ENCODE measurements at places on chromosomes 12 and 14.

DNA sequence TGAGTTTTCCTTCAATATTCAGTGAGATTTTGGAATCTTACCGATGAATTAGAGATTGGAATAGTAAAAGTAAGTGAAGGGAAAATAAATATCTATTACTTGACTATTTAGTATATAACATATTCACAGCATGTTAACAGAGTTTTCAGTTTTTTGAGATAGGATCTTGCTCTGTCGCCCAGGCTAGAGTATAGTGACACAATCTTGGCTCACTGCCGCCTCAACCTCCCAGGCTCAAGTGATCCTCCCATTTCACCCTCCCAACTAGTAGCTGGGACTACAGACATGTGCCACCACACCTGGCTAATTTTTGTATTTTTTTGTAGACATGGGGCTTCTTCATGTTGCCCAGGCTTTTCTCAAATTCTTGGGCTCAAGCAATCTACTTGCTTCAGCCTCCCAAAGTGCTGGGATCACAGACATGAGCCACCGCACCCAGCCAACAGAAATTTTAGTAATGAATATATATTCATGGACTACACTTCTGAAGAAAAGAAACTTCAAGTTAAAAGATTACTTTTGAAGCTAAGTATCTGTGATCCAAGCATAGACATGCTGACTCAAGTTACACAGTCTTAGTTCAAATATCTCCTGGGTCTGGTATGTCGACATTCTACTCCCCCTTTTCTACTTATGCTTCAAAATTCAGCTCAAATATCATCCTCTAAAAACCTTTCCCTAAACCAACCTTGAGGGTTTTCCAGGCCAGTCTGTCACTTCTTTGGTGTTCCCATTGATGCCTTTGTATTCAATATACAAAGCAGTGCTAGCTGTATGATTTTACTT is 13.8 kb downstream of the UBE2N start:
- DNase-seq, result no peak
- H3K27ac ChIP-seq, result no peak overlapping the region
- H3K4me1 ChIP-seq, result peaks cover 89% of the 10 kb centered on the region

DNA sequence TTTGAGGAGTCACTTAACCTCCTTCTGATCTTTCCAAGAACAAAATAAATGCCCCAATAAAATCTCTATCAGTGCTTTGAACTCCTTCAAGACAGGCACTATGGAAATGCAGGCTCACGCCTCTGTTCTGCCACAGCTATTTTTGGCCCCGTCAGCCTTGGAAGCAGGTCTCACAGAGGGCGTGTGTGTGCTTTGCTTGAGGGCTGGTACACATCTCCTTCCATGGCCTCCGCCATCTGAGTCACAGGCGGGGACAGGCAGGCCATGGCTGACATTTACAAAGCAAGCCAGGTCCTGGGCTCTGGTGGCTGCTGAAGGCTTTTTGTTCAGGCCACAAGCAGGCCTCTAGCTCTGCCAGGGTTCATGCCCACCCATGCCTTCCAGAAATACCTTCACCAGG is 16.0 kb downstream of the PRIMA1 start:
- H3K36me3 ChIP-seq, result no peaks in the 10 kb centered on the region
- peak overlapping the region; percentile 36 for H3K27ac ChIP-seq
- H3K4me1 ChIP-seq, result peaks cover 7% of the 10 kb centered on the region
- H3K4me3 ChIP-seq, result no peak overlapping the region

- H3K4me3 ChIP-seq, result no peak overlapping the region
- H3K4me1 ChIP-seq, result no peaks in the 10 kb centered on the region
- H3K36me3 ChIP-seq, result no peaks in the 10 kb centered on the region
- no peak for DNase-seq
- no peaks in the 10 kb centered on the region for H3K27me3 ChIP-seq
Observed at GRCh38 chr14:26486922-26487321, 110.9 kb downstream of the NOVA1 start.

DNA sequence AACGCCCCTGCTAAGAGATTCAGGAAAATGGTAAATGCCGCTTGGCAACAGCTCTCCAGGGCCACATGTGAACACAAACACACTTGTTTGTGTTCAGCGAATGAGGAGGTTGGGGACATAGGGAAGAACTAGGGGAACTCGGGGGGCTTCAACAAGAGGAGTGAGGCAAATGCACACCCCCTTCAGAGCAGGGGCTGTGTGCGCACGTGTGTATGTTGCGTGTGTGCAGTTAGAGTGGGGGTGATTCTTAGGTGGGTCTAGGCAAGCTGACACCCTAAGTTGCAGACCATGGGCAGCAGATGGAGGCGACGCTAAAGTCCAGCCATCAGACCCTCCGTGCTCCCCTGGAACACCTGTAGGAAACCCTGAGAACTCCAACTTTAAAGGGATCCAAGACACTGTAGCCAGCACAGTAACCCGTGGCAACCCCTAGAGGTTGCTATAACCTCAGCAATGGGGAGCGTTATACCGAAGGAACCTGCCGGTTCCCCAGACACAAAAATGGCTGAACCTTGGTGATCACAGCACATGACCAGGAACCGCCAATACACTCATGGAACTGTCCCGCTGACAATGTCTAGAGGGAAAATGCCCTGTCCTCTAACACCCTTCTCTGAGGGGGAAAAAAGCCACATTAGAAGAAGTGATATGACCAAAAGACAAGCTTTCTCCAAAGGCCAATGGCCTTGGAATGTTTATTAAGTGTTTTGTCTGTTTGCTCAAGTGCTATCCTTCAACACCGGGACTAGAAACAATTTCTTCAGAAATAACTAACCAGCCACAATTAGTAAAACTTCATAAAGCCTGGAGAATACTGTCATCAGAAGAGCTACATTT is 86.5 kb upstream of the CEP83 start:
- no peaks in the 10 kb centered on the region for H3K4me1 ChIP-seq
- no peaks in the 10 kb centered on the region for H3K27me3 ChIP-seq
- no peak overlapping the region for H3K27ac ChIP-seq
- H3K4me3 ChIP-seq, result no peak overlapping the region
- no peak for DNase-seq

- H3K27me3 ChIP-seq, result no peaks in the 10 kb centered on the region
- H3K4me1 ChIP-seq, result peaks cover 3% of the 10 kb centered on the region
- H3K4me3 ChIP-seq, result no peak overlapping the region
Observed at GRCh38 chr12:94638521-94638920, 11.8 kb downstream of the TMCC3 start.

DNA sequence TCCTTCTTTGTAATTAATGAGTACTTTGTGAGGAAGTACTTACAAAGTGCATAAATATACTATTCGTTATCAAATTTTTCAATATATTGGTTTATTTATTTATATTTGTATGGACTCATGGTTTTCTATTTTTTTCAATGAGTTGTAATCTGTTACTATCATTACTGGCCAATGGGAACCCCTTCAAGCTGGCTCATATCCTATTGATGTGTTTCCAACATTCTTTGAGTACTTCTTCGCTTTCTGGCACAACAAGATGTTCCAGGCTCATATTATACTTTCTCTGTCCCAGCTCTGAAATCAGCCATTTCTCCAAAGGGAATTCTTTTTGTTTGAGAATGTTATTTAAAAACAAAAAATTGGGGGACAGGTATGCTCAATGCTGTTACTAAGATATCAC is 17.5 kb downstream of the YBX3 start:
- H3K27me3 ChIP-seq, result no peaks in the 10 kb centered on the region
- DNase-seq, result no peak
- H3K4me1 ChIP-seq, result no peaks in the 10 kb centered on the region
- H3K36me3 ChIP-seq, result peaks cover 27% of the 10 kb centered on the region
- H3K27ac ChIP-seq, result peak overlapping the region; percentile 18
- no peak overlapping the region for H3K4me3 ChIP-seq

DNA sequence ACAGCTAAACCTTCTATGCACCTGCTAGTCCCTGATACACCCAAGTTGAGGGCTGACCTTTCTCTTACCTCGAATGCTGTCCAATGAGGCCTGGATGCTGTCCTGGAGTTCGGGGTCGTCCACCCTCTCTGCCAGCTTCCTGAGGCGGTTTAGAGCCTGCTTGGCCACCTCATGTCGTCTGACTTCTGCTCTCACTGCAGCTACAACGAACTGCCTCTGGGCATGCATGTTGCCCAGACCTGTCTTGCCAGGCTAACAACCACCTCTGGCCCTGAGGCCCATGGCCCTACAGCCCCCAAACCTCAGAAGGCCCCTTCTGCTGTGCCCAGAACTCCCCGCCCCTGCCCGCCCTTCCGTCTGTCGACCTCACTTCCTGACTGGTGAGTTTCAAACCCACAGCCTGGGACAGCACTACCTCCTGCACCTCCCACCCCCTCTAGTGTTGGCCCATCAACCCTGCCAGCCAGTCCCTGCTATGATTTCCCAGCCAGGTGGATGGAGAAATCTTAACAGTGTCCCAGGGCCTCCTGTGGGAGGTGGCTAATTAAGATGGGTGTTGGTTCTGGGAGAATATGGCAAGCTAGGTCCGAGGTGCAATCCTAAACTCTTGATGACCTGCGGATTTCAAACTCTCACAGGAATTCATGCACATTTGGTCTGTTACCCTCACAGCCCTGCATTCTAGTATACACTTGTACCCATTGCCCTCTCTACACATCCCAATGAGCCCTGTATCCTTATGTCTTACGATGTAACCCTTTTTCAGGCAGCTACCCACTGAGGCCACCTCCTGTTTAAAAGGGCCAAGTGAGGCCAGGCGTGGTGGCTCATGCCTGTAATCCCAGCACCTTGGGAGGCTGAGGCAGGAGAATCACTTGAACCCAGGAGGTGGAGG is 2.7 kb upstream of the TSPAN31 start:
- peaks cover 3% of the 10 kb centered on the region for H3K36me3 ChIP-seq
- H3K4me1 ChIP-seq, result peaks cover 22% of the 10 kb centered on the region
- peak overlapping the region; percentile 23 for H3K4me3 ChIP-seq
- H3K27ac ChIP-seq, result no peak overlapping the region
- H3K27me3 ChIP-seq, result peaks cover 17% of the 10 kb centered on the region
- no peak for DNase-seq

GRCh38 chr12:50928392-50928791 is 24.0 kb upstream of the HIGD1C start:
- peak overlapping the region; percentile 2 for H3K4me3 ChIP-seq
- no peaks in the 10 kb centered on the region for H3K27me3 ChIP-seq
- DNase-seq, result no peak
- peaks cover 27% of the 10 kb centered on the region for H3K4me1 ChIP-seq
- H3K36me3 ChIP-seq, result no peaks in the 10 kb centered on the region

- H3K36me3 ChIP-seq, result no peaks in the 10 kb centered on the region
- H3K4me3 ChIP-seq, result no peak overlapping the region
- DNase-seq, result no peak
- H3K27ac ChIP-seq, result no peak overlapping the region
- H3K27me3 ChIP-seq, result no peaks in the 10 kb centered on the region
Observed at GRCh38 chr12:83196694-83197350, 510.1 kb downstream of the TMTC2 start.

DNA sequence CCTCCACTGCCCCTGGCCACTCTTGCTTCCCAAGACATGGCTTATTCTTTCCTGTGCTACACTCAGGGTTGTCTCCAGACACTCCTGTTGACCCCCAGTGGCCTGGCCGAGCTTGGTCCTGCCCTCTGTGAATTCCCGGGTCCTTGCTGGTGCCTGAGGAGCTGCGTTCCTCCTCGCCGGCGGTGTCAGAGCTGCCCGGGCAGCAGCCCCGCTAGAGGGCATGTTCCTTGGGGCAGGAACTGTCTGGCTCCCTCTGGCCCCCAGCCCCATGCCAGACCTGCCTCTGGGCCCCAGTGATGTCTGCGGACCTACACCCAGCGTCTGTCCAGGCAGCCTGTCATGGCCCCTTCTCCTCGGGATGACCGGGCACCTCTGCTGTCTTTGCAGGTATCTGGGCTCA is 68.4 kb downstream of the AACS start:
- H3K27me3 ChIP-seq, result no peaks in the 10 kb centered on the region
- H3K4me1 ChIP-seq, result no peaks in the 10 kb centered on the region
- H3K4me3 ChIP-seq, result no peak overlapping the region
- H3K27ac ChIP-seq, result no peak overlapping the region

DNA sequence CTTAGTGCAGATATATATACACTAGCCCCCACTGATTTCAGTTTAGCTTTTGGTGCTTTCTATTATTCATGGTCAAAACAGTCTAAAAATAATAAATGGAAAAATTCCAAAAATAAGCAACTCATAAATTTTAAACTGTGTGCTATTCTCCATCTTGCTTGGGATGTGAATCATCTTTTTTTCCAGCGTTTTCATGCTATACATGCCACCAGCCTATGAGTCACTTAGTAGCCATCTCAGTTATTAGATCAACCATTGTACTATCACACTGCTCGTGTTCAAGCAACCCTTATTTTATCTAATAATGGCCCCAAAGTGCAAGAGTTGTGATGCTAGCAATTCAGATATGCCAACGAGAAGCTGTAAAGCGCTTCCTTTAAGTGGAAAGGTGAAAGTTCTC is 73.9 kb upstream of the KRR1 start:
- H3K4me3 ChIP-seq, result no peak overlapping the region
- H3K27ac ChIP-seq, result no peak overlapping the region
- no peaks in the 10 kb centered on the region for H3K27me3 ChIP-seq
- H3K4me1 ChIP-seq, result no peaks in the 10 kb centered on the region
- H3K36me3 ChIP-seq, result no peaks in the 10 kb centered on the region

DNA sequence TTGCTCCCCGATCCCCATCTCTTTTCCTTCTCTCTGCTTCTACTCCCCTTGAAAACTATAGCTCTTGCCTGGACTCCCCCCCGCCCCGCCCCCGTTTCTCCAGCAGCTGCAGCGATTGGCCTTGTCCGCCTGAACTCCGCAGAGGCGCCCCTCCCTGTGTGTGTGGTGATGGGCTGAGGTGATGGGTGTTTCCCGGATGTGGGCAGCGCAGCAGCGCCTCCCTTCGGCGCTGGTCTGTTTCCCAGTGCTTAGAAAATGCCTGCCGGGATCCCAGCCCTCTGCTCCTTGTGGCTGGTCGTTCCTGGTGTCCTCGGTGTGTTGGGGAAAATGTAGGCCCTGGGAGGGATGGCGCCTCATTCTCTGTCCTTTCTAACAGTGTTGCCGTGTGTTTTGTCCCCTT is 43.3 kb downstream of the GALNT8 start:
- no peak for DNase-seq
- H3K4me3 ChIP-seq, result no peak overlapping the region
- H3K27me3 ChIP-seq, result no peaks in the 10 kb centered on the region
- H3K27ac ChIP-seq, result no peak overlapping the region
- no peaks in the 10 kb centered on the region for H3K4me1 ChIP-seq
- no peaks in the 10 kb centered on the region for H3K36me3 ChIP-seq

DNA sequence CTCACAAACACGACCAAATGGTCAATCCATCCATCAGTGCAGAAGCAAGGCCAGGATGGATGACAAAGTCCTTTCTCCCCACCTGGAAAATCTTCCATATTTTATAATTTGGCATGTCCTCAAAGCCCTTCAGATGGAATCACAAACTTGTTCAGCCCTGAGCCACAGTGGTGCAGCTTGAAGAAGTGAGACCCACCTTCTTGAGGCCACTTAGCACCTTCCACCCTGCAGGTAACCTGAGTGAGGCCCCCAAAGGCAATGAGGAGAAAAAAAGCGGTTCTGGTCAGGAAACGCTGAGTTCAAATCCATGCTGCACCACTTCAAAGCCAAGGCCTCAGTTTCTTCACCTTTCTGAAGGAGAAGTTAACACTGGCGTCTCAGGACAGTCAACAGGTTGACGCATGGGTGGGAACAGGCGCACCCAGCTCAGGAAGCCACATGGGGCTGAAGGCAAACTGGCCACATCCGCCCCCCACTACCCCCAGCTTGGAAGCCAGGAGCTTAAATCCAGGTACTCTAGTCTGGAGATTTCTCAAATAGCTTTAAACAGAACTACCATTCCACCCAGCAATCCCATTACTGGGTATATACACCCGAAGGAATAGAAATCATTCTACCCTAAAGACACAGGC is 320.4 kb downstream of the BCL11B start:
- peaks cover 51% of the 10 kb centered on the region for H3K4me1 ChIP-seq
- H3K27ac ChIP-seq, result no peak overlapping the region
- no peak overlapping the region for H3K4me3 ChIP-seq
- H3K27me3 ChIP-seq, result no peaks in the 10 kb centered on the region

GRCh38 chr14:99258341-99258861 is 13.6 kb downstream of the BCL11B start:
- H3K27ac ChIP-seq, result peak overlapping the region; percentile 86
- peaks cover 18% of the 10 kb centered on the region for H3K36me3 ChIP-seq
- H3K27me3 ChIP-seq, result no peaks in the 10 kb centered on the region
- no peak for DNase-seq
- no peak overlapping the region for H3K4me3 ChIP-seq

Measured in esophagus squamous epithelium (tissue), 5 donors.